Fibroblast of skin of back (primary cell): ENCODE measurements at places on chromosomes 12 and 14.

GRCh38 chr12:107523775-107524535 lies 161.6 kb upstream of the PWP1 start:
- DNase-seq = no peak

DNA sequence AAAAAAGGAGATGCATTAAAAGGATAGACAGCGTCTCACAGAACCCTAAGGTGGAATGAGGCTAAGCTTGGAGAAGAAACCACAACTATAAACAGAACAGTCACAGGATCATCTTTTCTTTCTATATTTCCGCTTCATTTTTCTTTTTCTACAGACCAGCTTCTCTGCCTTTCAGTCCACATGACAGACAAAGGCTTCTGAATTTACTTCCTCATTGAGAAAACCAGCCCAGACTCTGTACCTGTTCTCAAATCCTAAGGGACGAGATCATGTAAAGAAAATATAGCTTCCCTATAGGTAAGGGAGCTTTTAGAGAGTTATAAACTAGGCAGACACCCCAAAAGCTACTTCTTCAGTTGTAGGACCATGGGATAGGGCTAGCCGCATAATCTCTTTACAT lies 17.4 kb downstream of the SGPP1 start:
- DNase-seq = no peak

DNA sequence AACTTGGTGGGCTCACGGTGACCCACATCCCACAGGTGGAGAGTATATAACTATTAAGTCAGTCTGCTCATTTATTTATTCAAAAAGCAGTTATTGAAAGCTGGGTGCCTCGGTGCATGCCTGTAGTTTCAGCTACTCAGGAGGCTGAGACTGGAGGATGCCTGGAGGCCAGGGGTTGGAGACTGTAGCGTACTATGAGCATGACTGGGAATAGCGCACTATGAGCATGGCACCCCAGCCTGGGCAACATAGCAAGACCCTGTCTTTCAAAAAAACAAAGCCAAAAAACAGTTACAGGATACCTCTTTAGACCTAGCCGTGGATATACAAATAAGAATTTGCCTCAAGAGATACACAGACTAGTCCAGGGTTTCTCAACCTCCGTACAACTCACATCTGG lies 139.8 kb downstream of the ZFP36L1 start:
- DNase-seq = no peak

DNA sequence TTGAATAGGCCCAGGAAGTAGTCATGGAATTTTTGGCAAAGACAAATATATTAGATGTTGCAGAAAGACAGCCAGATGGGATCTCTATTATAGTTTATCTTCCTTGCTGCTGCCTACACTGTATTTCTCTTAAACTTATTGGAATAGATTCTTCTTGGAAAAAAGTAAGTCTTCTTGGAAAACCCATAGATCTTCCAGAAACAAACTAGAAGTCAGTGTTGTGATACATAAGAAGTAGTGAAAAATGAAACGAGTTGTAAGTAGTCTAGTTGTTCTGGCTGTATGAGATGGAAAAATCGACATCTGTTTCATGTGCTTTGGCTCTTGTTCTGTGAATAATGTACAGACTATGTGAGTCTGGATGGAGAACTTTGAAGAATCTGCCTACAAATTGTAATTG lies 29.0 kb downstream of the GLIPR1L2 start:
- DNase-seq = no peak

GRCh38 chr12:105292705-105293104 lies 37.8 kb upstream of the C12orf75 start:
- DNase-seq = peak; percentile 77

DNA sequence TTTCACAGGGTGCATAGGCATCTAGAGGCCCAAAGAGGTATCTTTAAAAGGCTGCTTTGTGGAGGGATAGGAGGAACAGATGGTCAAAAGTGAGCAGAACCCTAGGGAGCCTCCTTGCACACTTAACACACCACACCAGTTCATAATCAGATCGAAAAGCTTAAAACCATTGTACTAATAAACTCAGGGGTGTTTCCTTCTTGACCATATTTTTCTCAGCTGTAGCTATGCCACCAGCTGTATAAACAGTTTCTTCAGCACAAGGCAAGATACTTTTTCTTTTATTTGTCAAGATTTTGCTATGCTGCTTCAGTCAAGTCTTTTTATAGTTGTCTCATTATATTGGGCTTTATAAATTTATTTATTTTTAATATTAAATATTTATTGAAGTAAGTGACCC lies 88.7 kb downstream of the RIC8B start:
- DNase-seq = no peak

- peak; percentile 58 for DNase-seq
Measured at GRCh38 chr12:74021937-74022336, 515.7 kb upstream of the ATXN7L3B start.

DNA sequence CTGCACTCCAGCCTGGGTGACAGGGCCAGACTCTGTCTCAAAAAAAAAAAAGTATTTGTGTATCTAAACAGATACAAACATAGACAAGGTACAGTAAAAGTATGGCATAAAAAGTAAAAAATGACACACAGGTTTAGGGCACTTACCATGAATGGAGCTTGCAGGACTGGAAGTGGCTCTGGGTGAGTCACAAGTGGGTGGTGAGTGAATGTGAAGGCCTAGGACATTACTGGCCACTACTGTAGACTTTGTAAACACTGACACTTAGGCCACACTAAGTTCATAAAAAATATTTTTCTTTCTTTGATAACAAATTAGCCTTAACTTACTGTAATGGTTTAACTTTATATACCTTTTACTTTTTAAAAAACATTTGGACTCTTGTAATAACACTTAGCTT lies 38.0 kb upstream of the EIF5 start:
- peak; percentile 65 for DNase-seq

DNA sequence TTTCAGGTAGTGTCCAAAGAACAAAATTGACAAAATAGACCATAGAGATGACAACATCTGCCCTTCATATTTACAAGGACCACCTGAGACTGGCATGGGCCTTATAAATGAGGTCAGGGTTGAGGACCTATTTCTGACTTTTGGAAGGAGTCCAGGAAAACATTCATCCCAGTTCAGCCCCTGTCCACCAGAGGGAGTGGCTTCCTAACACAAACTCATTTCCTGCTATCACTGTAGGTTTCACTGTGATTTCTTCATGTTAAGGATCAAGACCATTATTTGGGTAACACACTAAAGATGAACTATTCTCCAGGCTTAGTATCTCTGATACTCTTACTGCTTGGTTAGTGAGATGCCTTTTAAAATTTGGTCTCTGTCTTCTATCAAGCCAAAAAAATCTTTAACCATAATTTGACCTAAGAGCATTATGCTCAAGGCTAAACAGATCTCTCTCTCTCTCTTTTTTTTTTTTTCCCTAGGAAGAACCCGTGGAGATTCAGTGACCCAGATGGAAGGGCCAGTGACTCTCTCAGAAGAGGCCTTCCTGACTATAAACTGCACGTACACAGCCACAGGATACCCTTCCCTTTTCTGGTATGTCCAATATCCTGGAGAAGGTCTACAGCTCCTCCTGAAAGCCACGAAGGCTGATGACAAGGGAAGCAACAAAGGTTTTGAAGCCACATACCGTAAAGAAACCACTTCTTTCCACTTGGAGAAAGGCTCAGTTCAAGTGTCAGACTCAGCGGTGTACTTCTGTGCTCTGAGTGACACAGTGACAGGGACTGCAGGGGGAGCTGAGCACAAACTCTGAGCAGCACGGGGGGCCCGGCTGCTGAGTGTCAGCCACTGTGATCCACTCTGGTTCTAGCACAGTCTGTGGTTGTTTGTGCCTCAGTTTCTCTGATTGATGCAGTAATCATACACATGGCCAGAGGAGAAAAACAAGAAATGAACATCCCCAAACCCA lies 267.6 kb upstream of the OR4E1 start:
- peak; percentile 6 for DNase-seq

DNA sequence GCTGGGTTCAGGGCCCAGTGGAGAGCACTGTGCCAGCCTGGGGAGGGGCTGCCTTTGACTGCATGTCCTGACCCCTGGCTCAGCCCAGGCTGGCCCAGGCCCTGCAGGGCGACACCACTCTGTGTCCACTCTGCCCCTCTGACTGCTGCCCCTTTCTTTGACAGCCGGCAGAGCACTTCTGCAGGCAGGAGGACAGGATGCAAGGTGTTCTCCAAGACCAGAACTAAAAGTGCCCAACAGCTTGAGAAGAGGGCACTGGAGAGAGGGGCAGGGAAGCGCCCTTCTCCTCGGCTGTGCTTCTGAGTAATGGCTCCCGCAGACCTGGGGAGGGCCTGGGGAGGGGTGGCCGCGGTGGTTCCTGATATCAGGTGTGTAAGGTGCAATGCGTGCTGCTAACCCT lies 72.7 kb downstream of the WDR20 start:
- DNase-seq = no peak

DNA sequence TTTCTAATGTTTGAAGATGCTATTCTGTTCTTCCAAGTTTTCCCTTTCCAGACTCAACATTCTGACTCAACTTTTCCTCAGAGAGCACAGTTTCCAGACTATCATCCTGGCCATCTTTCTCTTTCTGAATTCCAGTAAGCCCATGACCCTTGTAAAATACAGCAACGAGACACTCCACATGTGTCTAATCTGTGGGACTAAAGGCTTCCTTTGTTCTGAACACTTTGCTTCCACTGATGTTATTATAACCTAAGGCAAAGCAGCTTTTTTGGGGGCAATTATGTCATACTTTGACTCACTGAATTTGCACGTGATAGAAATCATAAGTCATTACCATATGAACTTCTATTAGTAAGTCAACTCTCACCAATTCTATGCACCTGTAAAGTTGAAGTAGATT lies 6.3 kb upstream of the ART4 start:
- no peak for DNase-seq

DNA sequence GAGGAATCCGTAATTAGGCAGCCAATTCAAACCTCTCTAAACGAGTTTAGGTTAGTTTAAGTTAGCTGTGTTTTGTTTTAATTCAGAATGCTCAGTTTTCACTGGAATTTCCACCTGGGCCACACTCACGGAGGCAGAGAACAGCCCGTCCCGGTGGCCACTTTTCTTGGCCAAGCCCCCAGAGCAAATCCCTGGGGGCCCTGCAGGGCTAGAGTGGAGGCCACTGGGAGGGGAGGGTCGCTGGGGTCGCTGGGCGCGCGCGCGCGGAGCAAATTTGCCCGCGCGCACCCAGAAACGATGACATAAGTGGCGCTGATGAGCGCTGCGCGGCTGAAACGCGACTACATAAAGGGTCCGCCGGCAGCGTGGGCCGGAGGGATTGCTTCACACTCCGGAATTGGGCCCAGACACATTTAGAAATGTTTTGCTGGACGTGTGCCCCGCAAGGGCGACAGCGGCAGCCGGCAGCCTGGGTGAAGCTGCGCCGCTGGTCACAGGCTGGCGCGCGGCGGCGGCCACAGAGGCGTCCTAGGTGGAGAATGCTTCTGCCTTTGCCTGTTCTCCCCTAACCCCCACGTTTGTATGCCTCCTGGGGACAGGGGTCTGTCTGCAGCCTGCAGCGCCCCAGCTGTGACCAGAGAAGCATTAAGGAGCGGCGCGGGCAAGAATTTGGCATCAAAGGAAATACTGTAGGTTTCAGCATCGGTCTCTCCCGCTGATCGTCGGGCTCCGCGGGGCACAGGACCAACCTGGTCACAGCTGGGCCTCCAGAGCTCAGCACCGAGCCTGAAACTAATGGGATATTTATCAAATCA lies 37.9 kb upstream of the TBX5 start:
- DNase-seq = no peak

GRCh38 chr12:80484746-80485145 lies 40.7 kb downstream of the PTPRQ start:
- DNase-seq = no peak

DNA sequence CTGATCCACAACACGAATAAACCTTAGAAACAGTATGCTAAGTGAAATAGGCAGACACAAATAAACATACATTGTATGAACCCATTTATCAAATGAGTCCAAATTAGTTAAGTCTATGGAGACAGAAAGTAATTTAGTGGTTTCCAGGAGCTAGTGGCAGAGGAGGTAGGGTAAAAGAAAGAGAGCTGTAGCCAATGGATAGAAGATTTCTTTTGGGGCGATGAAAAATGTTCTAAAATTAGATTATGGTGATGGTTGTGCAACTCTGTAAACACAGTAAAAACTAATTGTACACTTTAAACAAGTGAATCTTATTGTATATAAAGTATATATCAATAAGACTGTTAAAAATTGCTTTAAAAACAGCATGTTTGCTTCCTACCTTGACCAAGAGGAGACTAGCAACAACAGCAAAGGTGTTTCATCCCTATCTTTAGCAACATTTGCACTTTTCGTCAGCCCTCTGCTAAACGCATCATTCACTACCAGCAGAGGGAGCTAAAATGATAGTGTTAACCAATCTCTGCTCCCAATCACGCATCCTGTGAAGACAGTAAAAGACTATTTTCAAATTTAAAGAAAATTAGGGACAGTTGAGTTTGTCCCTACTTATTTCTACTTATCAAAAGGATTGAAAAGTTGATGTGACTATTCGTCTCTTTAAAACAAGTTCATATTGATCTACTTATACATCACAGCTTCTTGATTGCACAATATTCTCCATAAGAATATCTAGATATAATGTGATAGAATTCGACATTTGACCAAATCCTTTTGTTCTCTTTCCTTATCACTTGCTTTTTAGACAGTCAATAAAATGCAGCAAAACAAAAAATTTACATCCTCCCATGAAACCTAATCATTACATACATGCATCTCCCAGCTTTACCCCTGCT lies 24.0 kb upstream of the LGR5 start:
- DNase-seq = peak; percentile 65
